Cardiac muscle cell (in vitro differentiated cells and primary cell): ENCODE measurements at places on chromosomes 5 and 9.

- DNase-seq: peak; percentile 36
Measured at GRCh38 chr5:75306746-75307145, 30.3 kb upstream of the HMGCR start.

DNA sequence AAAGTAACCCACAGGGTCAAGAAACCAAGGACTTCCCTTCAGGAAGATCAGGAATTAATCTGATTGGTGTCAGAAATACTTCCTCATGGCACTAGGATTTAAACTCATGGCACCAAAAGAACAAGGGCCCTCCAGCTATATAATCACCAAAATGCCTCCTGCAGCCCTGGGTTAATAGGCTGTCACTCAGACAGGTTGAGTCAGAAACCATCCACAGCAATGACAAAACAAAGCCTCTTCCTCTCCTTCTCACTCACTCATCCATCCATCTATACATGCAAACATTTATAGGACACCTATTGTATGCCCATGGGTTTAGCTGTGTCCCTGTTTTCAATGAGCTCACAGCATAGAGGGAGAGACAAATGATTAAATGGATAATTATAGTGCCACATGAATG, 62.5 kb upstream of the SPOCK1 start:
- DNase-seq: no peak

GRCh38 chr5:160209917-160210316, 19.4 kb upstream of the FABP6 start:
- no peak for DNase-seq

- no peak for DNase-seq
Measured at GRCh38 chr9:131056781-131057506, 39.4 kb upstream of the AIF1L start.

DNA sequence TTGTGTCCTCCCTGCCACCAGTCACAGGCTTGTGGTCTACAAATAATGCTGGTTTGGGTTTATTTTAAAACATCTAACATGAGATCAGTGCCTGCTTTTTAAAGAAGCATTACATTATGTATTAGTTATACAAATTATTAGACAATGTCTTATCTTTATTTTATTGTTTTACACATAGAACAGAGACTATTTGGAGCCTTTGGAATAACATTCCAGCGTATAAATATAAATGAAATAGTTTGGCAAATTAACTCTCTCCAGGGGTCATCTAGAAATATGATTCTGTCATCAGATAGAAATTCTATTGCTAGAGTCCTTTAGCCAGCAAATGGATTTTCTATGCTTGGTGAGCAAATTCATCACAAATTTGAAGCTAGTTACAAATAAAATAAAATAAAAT, 22.4 kb downstream of the MAP1B start:
- DNase-seq: no peak

- peak; percentile 69 for DNase-seq
Measured at GRCh38 chr9:132609829-132610228, 27.4 kb downstream of the BARHL1 start.

DNA sequence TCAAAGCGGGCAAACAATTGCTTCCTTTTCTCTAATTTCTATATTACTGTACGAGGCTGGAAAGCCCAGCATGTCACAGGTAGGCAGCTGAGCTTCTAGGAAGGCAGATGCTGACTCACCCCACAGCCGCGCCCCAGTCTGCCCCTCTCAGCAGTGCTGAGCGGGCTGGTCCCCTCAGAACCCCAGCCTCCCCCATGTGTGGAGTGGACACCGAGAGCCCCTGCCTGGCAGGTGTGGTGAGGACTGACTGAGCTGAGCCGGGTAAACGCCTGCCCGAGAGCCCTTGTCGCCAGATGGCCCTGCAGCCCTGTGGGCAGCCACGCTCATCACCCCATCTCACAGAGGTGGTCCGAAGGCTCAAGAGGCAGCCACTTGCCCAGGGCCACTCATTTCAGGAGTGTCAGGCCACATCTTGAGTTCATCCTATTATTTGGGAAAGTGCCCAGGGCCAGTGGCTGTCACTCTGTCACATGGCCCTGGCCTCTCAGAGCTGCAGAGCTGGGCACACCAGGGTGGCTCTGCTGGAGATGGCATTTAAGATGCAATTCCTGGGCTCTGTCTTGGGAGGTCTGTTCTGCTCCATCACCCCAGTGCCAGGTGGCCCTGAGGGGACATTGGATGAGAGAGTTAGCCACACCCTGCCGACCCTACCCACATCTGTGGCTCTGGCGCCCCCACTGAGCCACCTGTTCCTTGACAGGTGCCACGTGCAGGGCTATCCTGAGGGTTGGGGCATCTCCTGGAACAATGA, 12.4 kb downstream of the CARD19 start:
- DNase-seq: no peak

DNA sequence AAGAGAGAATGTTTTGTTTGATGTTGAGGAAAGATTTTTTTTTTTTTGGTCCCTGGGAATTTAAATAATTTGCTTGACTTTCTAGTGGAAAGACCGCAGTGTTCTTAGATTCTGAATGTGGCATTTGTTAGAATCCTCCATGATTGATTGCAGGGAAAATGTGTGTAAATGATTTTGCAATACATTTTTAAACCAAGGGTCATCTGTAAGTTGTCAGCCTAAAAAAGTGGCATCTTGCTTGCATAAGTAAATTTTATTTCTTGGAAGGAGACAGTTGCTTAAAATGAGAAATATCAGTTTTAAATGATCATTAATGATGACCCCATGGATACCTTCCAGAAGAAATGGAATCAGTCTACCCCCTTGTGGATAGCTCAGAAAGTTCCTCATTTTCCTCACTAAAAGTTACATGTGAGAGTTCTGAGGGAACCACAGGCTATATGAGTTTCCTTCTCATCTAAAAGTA, 105.1 kb upstream of the SLC25A48 start:
- DNase-seq: no peak

DNA sequence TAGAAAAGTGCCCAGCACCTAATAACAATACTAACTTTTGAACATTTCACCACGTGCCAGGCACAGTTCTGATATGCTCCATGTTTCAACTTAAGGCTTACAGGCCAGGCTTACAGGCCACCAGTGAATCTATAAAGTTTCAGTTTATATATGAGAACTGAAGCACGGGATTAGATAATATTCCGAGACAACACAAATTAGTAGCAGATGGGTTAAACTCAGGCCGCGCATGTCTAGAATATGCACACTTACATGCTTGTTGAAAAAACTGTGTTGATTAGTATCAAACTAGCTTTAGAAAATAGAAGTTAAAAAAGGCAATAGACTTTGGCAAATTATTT, 587.9 kb downstream of the MTRR start:
- DNase-seq: no peak

GRCh38 chr5:158641016-158641415, 458.7 kb downstream of the EBF1 start:
- DNase-seq: no peak

GRCh38 chr9:1129382-1129781, 79.2 kb downstream of the DMRT2 start:
- no peak for DNase-seq

DNA sequence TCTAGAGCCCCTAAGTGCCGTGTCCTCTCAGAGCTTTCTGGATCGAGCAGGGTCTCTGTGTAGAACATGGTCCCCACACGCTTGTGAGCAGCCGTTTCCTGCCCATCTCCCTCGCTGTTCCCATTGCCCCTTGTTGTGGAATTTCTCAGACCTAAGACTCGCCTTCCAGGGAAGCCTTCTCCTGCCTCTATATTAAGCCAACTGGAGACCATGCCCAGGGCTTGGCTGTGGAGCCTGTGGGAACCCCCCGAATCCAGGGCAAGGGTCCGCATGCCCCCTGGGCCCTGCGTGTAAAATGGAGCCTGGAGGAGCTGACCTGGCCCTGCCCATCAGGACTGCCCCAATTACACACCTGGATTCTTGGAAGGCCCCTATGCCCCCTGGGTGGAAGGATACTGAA, 14.5 kb upstream of the SPATA31E1 start:
- no peak for DNase-seq

GRCh38 chr5:74389531-74390305, 250.8 kb downstream of the ENC1 start:
- DNase-seq: no peak

DNA sequence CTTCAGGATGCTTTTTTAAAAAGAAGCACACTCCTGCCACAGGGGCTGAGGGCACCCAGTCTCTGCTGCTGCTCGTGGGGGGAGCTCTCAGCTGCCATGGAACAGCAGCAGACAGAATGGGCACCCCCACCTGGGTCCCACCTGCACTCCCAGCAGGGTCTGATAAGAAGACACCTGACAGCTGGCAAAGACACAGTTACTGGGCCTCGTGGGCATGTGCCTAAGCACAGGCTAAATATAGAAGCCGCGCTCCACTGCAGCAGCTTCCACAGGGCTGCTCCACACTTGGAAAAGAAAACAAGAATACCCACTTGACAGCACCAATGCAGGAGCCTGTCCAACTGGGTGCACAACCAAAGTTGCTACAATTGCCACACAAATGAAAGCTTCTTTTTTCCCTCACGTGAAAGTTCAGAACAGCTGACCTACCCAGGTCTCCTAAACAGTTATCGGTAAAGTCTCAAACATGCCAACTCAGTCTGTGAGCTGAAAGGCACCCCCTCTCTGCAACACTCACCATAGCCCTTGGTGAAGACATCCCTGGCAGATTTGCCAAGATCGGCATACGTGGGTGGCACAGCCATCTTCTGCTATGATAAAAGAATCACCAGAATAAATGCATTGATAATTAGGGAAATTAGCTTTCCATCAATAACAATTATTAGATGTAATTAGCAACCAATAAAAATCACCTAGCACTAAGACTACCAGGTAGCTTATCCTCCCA, 12.2 kb downstream of the VDAC1 start:
- no peak for DNase-seq

GRCh38 chr5:122163121-122164069, 34.0 kb downstream of the ZNF474 start:
- peak; percentile 84 for DNase-seq

DNA sequence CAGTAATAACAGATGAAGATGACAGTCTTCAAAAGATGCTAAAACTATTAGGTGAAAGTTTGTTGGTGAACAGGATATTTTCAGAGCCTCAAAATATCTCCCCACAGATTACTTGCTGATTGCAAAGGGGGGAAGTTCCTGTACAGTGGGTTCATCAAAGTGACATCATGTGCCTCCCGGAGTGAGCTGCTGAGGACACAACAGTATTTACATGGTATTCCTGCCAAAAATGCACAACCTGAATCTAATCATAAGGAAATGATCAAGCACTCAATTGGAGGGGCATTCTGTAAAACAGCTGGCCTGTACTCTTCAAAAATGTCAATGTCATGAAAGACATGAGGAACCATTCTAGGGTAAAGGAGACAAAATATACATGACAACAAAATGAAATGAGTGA, 18.9 kb upstream of the GLIS3 start:
- no peak for DNase-seq

GRCh38 chr5:103938146-103938695, 375.6 kb upstream of the NUDT12 start:
- no peak for DNase-seq

- DNase-seq: no peak
Measured at GRCh38 chr5:18000744-18001143, 366.5 kb downstream of the TAF11L14 start.

GRCh38 chr5:32136342-32136741, 37.8 kb downstream of the GOLPH3 start:
- DNase-seq: no peak

GRCh38 chr5:76818844-76819831, at the start of gene F2RL1:
F2RL1 (plus strand) TSS chr5:76819030; CDS start chr5:76819183, 153 bp downstream.
- peak; percentile 70 for DNase-seq

DNA sequence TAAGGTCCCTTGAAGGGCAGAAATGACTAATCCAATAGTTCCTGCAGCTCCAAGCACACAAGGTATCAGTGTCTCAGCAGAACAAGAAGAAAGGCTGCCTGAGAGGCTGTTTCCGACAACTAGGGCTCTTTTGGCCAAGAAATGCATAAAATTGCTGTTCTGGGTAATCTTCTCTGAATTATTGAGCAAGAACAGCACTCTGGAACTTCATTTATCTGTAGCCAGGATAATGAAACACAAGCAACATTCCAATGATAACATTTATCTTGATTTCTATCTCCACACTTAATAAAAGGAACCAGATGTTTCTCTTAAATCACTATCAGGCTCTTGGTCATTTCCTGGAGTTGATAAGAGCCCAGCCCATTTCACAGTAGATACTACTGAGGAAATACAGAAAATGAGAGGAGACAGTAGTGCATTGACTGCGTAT, 17.0 kb upstream of the AUH start:
- DNase-seq: peak; percentile 83

- DNase-seq: no peak
Measured at GRCh38 chr5:52378237-52378636, 409.5 kb upstream of the ITGA1 start.

GRCh38 chr5:34789021-34789531, 49.9 kb upstream of the TTC23L start:
- no peak for DNase-seq

GRCh38 chr5:39521940-39522590, 97.3 kb upstream of the DAB2 start:
- DNase-seq: no peak

DNA sequence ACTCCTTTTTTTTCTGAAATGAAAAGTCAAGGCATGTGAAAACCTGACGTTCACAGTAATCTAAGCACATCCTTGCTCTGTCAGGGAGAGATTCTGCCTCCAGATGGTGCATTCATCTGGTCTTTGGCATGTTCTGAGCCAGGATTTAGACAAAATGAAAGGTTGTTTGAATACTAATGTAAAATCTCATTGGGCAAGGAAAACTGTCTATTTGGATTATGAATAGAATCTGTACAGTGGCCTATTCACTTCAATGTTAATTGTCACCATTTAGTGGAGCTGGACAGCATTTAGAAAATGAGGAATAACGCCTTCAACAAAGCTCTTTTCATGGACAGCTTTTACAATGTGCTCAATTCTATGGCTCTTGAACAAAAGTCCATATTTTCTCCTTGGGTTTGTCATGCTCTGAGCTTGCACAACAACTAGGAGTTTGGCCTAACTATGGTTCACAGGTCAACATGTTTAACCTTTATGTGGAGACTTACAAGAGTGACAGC, 28.9 kb downstream of the ARHGEF28 start:
- DNase-seq: no peak

- no peak for DNase-seq
Measured at GRCh38 chr5:141250576-141250975, 5.4 kb downstream of the PCDHB15 start.
